ENCODE measurements at places on chromosomes 7 and 10.

DNA sequence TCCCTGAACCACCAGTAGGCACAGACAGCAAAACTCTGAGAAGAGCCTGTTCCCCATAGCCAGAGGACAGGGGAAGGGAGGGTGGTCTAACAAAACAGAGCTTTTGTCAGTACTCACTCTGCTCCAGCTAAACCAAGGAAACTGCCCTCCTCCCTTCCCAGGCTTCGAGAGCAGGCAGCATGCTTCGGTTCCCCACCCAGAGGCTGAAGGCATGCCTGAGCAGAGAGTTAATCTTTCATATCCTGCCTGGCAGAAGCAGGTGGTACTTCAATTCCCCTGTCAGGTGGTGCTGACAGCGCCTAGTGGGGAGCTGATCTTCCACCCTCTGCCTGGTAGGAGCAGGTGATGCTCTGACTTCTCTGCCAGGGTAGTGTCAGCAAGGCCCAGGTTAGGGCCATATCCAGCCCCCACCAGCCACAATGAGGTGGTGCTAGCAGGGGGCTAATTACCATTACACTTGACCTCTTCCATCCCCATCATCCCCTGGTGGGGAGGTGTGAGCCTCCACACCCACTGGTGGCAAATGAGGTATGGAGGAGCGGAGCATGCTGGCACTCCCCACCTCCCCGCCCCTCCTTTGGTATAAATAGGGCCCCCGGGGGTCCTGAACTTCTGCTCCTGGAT is 35.1 kb downstream of the SDK1 start:
- no peak for DNase-seq

DNA sequence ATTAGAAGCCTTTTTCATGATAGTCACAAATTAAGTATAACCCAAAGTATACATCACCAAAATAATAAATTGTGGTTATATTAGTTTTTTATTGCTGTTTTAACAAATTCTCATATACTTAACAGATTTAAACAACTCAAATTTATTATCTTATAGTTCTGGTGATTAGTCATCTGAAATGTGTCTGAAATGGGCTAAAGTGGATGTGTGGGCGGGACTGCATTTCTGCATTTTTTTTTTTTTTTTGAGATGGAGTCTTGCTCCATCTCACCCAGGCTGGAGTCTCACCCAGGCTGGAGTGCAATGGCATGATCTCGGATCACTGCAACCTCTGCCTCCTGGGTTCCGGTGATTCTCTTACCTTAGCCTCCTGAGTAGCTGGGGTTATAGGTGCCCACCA is 891.5 kb upstream of the CELF2 start:
- no peak for DNase-seq

DNA sequence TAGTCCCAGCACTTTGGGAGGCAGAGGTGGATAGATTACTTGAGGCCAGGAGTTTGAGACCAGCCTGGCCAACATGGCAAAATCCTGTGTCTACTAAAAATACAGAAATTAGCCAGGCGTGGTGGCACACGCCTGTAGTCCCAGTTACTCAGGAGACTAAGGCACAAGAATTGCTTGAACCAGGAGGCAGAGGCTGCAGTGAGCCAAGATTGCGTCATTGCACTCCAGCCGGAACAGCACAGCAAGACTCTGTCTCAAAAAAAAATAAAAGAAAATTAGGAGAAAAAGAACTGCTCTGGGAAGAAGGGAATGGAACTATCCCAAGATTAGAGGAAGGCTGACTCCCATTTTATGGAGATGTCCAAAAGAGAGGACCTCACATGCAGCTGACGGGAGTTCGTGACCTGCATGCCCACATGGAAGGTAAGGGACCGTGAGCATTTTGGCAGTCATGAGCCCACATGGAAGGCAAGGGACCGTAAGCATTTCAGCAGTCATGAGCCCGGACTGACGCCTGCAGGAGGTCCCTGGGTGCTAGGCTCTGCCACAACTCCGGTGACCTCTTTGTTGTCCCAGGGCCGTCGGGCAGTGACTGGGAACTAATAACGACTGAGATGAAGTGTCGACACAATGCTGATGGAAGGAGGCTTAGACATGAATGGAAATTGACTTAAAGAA is 18.6 kb upstream of the GTPBP4 start:
- no peak for DNase-seq

GRCh38 chr7:31683445-31684225 is 3.4 kb upstream of the PPP1R17 start:
- no peak for DNase-seq

- no peak for DNase-seq
Measured at GRCh38 chr10:118735294-118735693, 19.5 kb downstream of the CACUL1 start.

GRCh38 chr7:116802144-116802745 is 60.1 kb upstream of the CAPZA2 start:
- no peak for DNase-seq

DNA sequence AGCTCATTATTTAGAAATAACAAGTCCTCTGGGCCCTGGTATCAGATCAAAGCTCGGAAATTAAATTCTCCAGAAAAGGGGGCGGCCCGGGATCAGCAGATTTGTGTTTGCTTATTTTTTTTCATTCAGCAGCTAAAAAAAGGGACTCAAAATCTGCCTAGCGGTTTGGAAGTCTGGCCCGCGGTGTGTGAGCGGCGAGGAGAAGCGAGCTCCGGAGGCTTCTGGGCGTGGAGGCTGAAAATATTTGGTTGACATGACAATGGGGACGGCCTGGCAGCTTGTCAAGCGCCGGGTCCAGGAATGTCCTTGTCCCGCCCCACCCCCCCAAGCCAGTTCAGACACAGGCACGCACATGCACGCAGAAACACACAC is 43.4 kb downstream of the FOXL3 start:
- DNase-seq: no peak

GRCh38 chr10:62023329-62023728 is 121.8 kb downstream of the ARID5B start:
- no peak for DNase-seq

DNA sequence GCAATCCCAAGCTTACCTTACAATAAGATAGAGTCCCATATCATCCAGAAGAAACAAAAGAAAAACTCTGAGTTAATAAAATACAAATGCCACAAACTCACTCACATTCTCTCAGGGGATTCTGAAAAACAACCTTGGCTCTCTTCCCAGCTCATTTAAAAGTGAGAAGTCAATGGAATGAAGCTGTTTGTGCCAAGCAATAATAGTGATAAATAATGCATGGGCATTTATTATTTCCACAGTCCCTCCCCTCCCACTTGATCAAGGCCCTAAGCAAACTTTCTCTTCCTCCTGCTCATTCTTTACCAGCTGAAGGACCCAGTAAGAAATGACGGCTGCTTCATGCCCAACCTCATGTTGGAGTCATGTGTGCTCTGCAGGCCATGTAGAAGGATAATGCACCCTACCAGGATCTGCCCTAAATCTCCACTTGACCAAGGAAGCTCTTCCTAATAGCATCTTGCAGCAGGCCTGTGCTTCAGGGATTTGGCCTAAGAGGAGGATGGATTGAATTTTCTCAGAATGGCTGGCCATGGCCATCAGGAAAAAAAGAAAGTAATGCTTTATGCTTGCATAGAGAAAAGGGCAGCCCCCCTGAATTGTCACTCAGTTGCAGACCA is 451.3 kb downstream of the GPAM start:
- no peak for DNase-seq

DNA sequence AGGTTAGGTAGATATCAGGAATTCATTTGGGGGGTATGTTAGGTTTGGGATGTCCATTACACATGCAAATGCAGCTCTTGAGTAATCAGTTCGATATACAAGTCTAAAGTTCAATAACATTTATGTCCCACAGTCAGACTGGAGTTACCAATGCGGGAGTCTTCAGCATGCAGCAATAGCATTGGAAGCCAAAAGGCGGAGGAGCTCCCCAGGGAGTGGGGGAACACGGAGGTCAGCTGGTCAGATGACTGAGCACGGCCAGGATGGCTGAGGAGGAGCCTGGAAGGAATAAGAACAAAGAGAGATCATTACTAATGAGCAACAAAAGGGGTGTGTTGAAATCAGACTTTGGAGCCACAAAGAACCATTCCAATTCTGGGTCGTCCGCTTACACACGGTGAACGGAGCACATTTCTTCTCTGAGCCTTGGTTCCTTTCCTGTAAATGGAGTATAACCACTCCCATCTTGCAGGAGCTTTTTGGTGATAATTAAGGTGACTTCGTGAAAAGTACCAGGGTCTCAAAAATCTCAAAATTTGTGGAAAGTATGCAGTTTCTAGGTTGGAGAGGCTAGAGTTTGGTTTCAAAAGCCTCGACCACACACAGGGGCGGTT is 478 bp upstream of the ZNF22 start:
- DNase-seq: no peak

GRCh38 chr10:70761031-70761601 is 24.1 kb downstream of the TBATA start:
- no peak for DNase-seq

GRCh38 chr10:31188792-31189406 is 130.1 kb upstream of the ZEB1 start:
- DNase-seq: no peak
